GM19239 (cell line): ENCODE measurements at places on chromosomes 6 and 20.

DNA sequence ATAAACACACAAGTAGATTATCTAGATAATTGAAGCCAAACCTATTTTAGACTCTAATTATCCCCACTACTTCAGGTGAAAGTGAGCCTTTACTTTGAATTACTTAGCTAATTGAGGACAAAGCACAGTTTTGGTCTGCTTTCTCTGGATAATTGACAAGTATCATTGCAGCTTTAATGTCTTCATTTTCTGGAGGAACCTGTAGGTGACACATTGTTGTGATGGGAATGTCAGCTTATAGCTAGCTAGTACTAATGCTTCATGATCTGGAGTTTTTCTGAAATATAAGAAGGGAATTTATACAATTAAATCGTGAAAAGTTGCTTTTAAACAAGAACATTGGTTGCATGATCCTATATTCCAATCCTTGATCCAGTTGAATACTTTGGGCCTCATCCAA lies 319.3 kb upstream of the CITED2 start:
- no peak for DNase-seq

DNA sequence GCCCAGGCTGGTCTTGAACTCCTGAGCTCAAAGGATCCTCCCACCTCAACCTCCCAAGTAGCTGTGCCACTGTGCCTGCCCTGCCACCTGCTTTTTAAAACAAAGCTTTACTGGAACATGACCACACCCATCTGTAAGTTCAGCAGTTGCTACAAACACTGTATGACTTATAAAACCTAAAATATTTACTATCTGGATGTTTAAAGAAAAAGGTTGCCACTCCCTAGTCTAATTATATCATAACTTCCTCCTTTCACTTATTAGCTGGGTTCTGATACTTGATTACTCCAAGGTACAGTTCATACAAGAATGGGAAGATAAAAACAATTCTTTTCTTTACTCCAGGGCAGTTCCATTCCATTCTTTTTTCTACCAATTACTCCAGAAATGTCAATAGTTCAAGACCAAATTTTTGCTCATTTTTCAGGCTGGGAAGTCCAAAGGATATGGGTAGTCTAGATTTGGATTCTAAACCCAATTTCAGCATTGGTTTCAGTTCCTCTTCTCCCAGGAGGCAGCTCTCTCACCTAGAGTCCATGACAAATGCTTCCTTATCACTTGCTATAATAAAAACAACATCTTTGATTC lies 63.1 kb downstream of the SEC63 start:
- no peak for DNase-seq

GRCh38 chr6:49541210-49541724 lies 9.2 kb upstream of the C6orf141 start:
- DNase-seq, result no peak

DNA sequence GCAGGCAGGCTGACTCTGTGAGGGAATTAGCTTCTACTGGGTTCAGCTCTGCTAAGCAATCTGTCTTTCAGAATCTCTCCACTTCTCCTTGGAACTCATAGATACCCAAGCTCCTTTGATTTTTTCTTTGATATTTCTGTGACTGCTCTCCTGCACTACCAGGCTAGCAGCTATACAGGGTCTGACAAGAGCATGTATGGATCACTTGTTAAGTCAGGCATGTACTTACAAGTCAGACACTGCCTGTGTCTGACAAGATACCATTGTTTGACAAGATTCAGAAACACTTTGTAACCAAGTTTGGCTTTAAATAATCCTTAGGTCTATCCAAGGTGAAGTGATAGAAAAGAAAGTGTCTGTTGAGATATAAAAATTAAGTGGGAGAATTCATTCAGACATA lies 79.5 kb downstream of the SESN1 start:
- no peak for DNase-seq

GRCh38 chr6:111105578-111105977 lies 18.3 kb downstream of the SLC16A10 start:
- DNase-seq, result no peak

- DNase-seq, result no peak
These were observed 69.2 kb upstream of the PTGIS start for GRCh38 chr20:49637046-49637637.

DNA sequence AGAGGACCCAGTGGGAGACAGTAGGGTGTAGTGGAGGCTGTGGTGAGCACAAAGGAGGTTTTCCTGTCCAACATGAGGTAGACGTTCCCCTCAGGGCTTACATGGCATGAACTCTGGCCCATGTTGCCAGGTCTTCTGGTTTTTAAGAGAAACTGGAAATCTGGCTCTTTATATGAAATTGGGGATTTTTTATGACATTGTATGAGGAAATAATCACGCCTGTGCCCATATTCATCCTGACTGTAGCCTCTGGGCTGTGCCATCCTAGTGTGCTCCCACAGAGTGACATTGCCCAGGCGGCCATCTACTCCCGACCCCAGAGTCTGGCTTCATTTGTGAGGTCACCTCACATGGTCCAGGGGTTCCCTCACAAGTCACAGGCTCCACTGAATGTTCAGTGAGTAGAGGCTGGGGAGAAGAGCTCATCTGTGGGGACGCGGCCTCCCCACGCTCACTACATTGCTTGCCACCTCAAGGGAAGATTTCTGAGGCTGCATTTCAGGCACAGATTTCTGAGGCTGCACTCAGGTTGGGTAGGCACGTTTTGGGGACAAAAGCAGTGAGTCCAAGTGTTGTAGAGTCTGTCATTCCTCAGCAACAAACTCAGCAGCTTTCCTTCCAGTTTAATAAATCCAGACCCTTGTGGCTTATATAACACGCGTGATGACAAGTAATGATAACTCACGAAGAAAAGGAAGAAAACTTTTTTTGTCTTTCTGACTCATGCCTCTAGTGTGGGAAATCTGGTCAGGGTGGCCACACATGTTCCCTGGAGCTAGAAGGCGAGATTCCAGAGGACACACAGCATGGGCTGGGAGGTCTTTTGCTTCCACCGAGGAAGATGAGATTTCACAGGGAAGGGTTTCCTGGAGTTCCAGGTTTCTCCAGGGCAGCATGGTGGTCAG lies 41.7 kb downstream of the SLC24A3 start:
- no peak for DNase-seq

DNA sequence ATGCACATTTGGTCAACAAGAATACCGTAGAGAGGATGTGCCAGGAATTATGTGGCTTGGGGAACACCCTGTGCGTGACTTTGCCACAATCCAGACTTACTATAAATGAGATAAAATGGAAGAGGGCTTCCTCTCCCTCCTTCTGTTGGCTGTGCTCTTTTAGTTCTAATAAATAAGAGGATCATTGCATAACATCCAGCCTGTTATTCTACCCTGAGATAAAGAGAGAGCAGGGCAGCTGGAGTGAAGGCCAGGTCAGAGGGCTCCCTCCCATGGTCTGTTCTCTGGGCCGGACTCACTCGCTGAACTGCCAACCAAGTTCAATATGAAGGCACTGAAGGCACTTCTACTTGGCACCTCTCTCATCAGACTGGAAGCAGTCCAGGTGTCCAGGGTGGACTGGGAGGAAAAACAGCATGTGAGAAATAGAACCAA lies 91.7 kb downstream of the MTFR2 start:
- DNase-seq, result no peak

GRCh38 chr20:46354920-46355654 lies 46.8 kb upstream of the CDH22 start:
- no peak for DNase-seq

- no peak for DNase-seq
These were observed 853 bp downstream of the SLC22A3 start for GRCh38 chr6:160349020-160349441.

DNA sequence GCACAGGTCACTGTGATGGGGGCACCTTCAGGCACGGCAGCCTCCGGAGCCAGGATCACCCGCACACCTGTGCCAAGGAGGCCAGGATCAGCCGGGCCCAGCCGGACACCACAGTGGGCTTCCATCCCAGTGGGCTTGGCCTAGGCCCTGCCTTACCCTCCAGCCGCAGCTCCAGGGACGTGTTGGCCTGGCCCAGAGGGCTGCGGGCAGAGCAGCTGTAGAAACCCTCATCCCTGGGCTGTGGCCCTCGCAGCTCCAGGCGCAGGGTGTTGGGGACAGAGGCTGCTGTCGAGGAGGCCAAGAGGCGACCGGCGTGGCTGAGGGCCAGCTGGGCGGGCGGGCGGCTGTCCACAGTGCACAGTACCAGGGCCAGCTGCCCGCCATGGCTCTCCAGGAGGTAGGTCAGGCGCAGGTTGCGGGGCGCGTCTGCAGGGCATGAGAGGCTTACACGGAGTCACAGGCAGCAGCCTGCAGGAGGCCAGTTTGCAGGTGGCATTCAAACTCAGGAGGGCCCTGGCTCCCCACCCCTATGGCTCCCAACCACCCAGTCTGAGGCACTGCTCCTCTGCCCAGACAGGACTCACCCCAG lies 11.0 kb upstream of the ADAM33 start:
- DNase-seq, result no peak

GRCh38 chr6:54115966-54116365 lies 4.7 kb downstream of the MLIP start:
- DNase-seq, result no peak

DNA sequence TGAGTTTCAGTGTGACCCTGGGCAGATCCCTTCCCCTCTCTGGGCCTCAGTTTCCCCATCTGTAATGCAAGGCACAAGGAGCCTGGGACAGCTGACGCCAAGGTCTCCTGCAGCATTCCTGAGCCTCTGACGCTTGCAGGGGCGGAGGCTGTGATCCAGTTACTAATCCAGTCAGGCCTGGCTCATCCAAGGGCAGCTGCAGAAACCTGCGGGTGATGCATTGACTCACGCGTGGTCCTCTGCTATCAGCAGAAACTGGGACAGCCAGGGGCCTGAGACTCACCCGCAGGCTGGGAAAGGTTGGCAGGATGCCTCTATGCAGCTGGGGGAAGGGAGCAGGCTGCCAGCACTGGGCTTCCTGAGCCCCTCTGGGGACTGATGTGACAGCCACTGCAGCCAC lies 65.0 kb upstream of the SIRPA start:
- DNase-seq, result no peak

DNA sequence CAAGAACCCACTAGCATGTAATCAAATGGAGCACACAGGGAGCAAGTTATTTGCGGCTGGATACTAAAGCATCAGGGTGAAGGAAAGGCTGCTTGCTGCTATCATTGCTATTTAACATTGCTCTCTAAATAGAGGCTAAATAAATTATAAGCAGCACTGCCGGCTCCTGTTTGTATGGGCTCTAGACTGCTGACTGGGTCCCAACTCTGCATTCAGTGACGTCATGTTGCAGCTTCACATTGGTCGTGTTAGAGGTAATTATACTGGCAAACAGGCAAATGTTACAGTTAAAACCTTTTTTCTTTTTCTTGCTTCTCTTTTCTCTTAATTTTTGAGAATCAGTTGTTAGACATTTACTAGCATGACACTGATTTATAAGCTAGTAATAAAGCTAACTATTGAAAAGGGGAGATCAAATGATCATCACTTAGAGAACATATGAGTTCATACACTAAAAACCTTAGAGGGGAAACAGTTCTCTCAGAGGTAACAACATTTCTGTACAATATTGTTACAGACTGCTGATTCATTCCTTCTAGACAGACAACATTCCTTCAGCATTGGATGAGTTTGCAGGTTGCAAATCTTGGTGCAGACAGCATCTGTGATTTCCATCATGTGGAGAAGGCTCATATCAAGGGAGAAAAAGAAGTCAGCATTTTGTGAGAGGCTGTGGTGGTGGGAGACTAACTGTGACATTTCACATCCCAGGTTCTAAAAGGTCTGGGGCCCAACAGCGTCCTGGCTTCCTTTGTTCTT lies 15.9 kb downstream of the RFPL4B start:
- DNase-seq, result no peak

DNA sequence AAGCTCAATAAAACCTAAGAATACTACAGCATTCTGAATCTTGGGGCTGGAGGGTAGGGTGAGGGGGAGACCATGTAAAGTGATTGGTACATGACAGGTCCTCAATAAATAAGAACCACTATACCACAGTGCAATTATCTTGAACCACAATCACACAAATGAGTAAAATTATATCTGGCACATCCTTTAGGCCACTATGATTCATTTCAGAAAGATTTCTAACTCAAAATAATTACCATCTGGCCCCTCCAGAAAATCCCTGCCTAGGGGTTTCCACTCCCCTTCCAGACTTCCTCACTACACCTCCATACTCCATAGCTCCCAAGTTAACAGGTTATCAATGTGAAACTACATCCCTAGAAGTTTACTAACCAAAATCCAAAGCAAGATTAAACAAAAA lies 19.7 kb downstream of the AKIRIN2 start:
- no peak for DNase-seq

- no peak for DNase-seq
These were observed 210.4 kb downstream of the KCNQ5 start for GRCh38 chr6:72832271-72832670.

DNA sequence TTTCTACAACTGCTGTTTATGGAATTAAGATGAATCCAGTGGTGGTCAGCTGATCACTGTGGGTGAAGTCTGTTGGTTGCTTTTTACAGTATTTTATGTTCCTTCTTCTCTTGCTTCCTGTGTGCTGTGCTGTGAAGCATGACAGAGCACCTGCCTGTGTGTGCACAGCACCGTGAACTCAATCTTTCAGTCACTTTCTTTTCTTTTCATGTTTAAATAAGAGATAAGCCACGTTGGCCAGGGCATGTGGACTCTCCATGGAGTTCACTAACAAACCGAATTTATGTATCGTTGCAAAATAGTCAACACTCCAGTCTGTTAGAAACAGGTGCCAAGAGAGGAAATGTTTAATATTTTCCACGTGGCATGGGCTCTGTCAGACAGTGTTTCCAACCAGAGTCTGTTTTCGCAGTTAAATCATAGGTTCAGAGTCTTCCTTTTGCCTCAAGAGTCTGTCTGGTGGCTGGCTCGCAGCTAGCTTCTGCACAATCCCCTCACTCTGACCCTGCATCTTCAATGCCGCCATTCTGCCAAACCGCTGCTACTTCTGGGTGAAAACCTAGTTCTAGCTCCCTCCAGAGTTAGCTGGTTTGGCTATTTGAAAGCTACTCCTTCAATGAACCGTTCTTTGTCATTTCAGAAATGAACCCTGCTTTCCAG lies 73.2 kb downstream of the QRSL1 start:
- peak; percentile 55 for DNase-seq

DNA sequence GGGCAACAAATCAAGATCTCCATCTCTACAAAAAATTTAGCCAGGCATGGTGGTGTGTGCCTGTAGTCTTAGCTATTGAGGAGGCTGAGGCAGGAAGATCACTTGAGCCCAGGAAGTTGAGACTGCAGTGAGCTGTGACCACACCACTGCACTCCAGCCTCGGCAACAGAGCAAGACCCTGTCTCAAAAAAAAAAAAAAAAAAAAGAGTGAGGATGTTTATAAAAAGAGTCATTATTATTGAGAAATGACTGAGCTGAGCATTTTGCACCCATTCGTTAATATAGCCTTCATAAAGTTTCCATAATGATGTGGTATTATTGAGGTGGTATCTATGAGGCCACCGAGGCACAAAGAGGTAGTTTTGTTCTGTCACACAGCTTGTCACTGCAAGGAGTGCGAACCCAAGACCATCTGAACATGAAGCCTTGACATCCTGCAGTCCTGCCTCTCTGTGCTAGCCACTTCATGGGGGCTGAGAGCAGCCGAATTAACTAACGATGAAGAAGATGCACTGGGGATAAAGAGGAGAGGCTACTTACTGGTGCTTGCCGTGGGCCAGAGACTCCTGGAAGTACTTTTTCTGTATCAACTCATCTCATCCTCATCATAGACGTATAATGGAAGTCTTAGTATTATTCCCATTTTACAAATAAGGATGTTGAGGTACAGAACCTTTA lies 175.5 kb downstream of the BCAS1 start:
- DNase-seq, result no peak

GRCh38 chr20:14866841-14867514 lies 529.6 kb upstream of the FLRT3 start:
- no peak for DNase-seq
